ENCODE measurements at places on chromosomes 13 and 19.
A peak's percentile ranks its signal among the peaks of the same experiment; 100 is the strongest.

DNA sequence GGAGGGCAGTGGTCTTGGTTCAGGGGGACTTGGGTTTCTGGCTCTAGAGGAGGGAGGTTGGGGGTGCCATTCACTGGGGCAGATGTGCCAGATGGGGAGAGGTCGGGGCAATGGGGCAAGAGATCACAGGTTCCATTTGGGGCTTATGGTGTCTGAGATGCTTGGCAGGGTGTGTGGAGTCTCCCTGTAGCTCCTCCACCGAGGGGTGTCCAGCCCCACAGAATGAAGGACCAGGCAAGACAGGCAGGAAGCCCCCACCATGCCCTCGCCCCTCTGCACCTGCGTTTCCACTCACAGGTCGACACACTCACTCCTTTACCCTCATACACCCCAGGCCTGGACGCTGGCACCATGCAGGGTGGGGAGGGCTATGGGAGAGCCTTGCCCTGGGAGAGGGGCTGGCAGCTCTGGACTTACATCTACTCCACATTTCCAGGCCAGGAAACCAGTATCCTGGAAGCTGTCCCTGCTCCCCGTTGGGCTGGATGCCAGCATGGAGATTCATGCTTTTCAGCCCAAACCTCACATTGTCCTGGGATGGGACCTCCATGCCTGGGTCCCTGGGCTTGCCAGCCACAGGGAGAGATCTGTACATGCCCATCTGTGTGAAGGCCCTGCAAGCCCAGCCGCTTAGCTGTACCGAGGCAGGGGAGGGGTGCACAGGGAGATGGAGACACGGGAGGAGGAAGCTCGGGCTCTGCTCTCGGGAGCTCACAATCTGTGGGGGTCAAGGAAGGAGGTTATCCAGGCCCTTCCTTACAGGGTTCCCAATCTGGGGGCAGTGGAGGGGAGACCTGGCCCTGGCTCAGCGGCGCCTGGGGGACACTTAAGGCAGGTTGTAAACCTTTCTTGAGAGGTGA, 77.1 kb downstream of the CHST8 start:
- DNase-seq = no peak

- no peak for DNase-seq
Measured at GRCh38 chr13:108680011-108680410, 50.6 kb downstream of the MYO16 start.

DNA sequence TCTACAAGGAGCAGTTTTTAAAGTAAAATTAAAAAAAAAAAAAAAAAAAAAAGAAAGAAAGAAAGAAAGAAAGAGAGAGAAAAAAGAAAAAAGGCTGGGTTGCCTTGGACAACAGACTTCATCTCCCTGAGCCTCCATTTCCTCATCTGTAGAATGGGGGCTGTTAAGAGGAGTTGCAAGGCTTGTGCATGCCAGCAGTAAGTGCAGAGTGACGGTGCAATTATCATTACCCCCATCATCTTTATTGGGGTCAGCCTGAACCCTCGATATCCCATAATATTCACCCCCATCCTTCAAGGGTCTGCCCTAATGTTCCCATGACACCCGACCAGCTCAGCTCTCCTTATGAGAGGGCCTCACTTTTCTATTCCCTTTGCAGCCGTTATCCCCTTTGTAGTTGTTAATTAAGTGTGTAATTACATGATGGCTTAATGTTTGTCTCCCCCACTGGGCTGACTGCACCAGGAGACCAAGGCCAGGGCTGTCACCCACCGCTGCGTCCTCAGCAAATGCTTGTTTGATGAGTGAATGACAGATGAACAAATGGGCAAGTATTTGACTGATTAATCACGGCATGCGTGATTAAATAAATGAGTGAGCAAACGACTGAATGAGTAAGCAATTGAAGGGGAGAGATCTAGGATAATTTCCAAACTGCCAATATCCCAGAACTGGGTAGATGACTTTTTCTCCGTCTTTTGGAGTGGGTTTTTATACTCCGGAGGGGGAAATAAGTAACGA, 10.1 kb downstream of the FOSB start:
- DNase-seq = peak; percentile 86

GRCh38 chr13:100154842-100155416, 66.0 kb downstream of the PCCA start:
- no peak for DNase-seq

GRCh38 chr13:75025956-75026355, 456.0 kb downstream of the TBC1D4 start:
- no peak for DNase-seq

DNA sequence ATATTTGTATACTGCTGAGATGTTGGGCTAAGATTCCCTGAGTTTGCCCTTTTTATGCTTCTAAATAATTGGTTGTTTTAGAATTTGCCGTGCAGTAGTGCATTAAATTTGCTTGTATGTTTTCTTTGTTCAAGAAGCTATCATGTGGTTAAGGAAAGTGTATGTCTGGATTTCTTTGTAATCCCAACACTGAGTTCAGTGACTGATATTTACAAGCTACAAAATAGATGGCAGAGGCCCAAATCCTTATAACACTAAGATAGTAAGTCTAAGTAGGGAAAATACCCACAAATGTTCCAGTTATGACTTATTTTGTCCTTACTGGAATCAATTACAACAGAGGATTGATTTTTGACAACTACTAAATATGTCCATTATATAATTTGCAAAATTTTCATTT, 435.0 kb upstream of the KLF12 start:
- no peak for DNase-seq

- DNase-seq = no peak
Measured at GRCh38 chr19:49020931-49021895, 2.9 kb downstream of the CGB3 start.

GRCh38 chr19:17841371-17841809, 6.4 kb downstream of the JAK3 start:
- DNase-seq = no peak

GRCh38 chr19:5313307-5313706, 27.3 kb downstream of the PTPRS start:
- DNase-seq = peak; percentile 43

- DNase-seq = no peak
Measured at GRCh38 chr13:111423168-111423785, 102.8 kb downstream of the TEX29 start.

DNA sequence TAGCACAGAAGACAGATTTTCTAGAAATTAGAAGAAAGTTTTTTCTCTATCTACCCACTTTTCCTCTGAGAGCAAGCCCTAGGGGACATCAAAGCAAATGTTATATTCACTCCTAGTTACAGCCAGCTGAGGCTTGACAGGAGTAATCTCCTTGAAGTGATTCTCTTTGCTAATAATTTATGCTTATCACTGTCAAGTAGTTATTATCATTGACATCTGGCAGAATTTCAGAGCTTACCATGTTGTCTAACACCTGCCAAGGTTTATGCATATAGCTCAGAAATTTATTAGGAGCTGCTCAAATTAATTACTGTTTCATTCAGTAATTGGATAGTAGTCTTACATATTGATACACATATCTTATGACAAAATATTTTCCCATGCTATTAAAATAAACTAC, 465.9 kb upstream of the ATXN8OS start:
- no peak for DNase-seq

- DNase-seq = no peak
Measured at GRCh38 chr19:38617283-38617763, 430 bp downstream of the MAP4K1 start.

DNA sequence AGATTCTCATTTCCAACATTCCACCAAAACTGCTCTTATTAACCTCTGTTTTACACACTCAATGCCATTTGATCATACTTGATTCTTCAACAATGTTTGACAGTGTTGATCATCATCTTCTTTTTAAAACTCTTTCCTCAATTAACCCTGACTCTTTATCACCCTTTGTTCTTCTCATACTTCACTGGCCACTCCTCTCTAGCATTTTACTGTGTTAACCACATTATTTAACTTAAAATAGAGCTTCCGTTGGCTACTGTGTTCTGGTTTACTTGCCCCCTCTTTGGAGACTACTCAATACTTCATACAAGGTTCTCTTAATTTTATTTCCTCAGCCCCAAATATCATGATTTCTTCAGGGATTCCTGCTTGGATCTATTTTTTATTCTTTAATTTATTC, 121.1 kb upstream of the SPRY2 start:
- no peak for DNase-seq

DNA sequence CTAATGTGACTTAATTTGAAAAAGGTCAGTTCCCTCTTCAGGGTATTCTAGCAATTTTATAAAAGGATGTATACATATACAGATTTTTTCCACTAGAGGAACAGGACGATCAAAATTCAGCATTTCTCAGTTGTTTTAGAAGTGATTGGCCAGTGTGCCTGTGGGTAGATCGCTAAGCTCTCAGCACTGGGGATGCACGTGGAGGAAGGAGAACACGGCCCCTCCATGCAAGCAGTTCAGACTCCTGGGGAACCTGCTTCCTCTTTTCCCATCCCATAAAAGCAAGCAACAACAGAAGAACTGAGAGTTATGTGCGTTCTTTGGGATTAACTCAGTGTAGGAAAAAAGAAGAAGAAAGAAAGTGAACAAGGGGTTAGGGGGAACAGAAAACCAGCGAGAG, 328.8 kb downstream of the FOXO1 start:
- DNase-seq = no peak

GRCh38 chr19:49686503-49687088, 2.8 kb upstream of the ADM5 start:
- no peak for DNase-seq

DNA sequence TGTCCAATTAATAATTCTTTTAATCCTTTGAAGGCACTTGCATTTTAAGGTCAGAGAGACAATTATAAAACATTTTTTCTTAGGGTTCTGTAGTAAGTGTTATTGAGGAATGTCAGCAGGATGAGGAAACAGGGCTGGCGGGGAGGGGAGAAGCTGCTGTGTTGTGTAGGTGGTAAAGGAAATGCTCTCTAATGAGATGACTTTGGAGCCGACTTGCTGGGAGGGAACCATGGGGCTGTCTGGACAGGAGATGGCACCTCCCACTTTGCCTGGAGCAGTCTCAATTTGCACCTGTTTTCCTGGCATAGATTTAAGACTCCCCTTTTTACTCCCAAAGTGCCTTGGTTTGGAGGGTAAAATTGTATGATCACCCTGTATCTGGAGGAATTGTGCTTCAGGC, 230.4 kb downstream of the ATP8A2 start:
- DNase-seq = no peak

DNA sequence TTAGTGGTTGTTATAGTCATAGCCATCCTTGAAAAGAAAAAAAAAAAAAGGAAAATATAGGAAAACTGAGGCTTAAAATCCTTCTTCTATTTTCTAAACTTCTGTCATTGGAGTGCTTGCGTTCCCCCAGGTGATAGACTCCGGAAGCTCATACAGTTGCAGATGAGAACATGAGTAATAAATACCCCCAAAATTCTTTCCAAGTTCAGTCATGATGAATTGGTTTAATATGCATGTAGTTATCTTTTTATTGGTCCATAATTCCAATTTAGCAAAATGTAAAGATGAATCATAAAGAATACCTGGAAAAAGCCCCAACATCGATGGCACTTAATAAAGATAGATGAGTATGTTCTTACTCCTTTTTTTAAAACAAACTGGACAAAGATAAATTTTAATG, 192.3 kb downstream of the SHISA2 start:
- DNase-seq = no peak

GRCh38 chr19:38019396-38019724, 112.4 kb downstream of the SIPA1L3 start:
- DNase-seq = no peak

GRCh38 chr13:111642156-111642767, 321.8 kb downstream of the TEX29 start:
- no peak for DNase-seq

GRCh38 chr13:68810660-68811059, 1297.0 kb upstream of the ATXN8OS start:
- DNase-seq = peak; percentile 26

- DNase-seq = no peak
Measured at GRCh38 chr13:99422586-99423220, 78.6 kb upstream of the TM9SF2 start.

GRCh38 chr13:39405107-39405506, 197.9 kb downstream of the LHFPL6 start:
- DNase-seq = no peak

DNA sequence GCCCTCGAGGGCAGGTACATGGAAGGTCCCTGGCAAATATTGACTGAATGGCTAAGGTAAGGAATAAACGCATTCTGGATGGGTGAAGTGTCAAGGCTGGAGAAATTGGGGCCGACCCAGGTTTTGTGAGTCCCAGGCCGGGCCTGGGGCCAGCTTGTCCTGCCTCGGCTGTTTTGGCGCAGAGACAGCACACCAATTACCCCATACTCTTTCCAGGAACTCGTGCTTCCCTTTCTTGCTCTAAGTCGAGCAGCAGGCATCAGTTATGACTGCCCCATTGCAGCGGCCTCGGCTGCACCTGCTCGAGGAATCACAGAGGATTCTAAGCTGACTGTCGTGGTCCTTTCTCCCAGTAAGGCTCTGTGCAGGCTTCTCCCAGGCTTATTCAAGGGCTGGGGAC, 67.1 kb downstream of the ZNF536 start:
- DNase-seq = no peak

- DNase-seq = peak; percentile 1
Measured at GRCh38 chr19:16247353-16248182, 49.9 kb downstream of the AP1M1 start.

- DNase-seq = no peak
Measured at GRCh38 chr13:79917628-79918027, 423.3 kb downstream of the SPRY2 start.

- no peak for DNase-seq
Measured at GRCh38 chr19:45468803-45469131, 971 bp downstream of the FOSB start.

GRCh38 chr13:97464561-97464960, 30.6 kb downstream of the RAP2A start:
- DNase-seq = no peak

GRCh38 chr19:45632468-45633196, 6.6 kb downstream of the EML2 start:
- DNase-seq = no peak
